ENCODE measurements at places on chromosomes 16 and 17.
A peak's percentile ranks its signal among the peaks of the same experiment; 100 is the strongest.

DNA sequence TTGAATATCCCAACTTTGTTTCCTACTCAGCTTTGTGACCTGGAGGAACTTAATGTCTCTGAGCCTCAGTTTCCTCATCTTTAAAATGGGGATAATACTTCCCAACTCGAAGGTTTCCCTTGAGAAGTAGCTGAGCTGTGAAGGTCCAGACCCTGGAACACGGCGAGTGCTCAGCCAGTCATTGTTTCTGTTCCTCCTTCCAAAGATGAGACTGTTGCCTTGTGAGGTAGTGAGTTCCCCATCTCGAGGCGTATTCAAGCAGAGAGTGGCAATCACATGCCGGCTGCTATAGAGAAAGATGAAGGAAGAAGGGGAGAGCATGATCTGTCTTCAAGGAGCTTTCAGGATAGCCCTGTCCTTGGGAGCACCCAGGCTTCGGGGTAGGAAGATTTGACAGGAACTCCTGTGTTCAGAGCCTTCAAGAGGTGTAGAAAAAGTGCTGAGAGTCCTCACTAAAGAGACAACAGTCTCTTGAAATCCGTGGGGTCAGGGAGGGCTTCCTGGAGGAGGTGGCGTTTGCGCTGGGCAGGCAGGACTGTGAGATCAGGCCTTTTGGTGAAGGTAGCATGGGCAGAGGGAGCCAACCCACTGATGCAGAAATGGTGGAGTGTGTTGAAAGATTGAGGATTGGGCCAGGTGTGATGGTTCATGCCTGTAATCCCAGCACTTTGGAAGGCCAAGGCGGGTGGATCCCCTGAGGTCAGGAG lies 27.2 kb downstream of the SPNS2 start:
- DNase-seq = no peak

- DNase-seq = no peak
These were observed 233.5 kb downstream of the CCDC182 start for GRCh38 chr17:57511475-57512123.

DNA sequence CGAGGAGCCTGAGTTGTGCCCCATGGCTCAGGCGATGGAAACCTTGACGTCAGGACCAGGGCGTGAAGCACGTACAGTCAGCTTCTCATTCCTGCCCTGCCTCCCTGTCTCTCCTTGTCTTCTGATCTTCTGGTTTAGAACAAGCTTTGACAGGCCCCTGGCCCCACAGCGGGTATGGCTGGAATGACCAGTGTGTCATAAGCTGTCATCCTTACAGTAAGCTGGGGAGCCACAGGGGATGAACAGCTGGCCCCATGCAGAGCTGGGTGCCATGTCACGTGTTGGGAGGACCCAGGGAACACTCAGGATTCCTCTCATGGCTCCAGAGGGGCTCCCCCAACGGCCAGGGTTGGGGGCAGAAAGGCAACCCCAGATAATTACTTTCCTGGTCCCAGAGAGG lies 157.6 kb upstream of the PLCG2 start:
- DNase-seq = no peak

GRCh38 chr16:82699711-82700495 lies 73.1 kb downstream of the CDH13 start:
- DNase-seq = no peak

DNA sequence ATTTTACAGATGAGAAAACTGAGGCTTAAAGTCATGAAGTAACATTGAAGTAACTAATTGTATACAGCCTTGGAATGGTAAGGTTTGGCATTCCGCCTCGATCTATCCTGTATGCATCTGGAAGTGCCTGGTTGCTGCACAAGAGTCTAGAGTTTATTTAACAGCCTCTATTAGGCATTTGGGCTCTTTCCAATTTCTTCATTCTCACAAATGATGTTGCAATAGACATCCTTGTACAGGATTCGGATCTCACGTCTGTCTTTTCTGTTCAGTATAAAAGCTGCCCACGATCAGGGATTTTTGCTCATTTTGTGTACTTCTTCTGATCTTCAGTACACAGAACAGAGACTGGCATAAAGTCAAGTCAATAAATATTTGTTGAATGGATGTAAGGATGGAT lies 100.5 kb downstream of the AIPL1 start:
- no peak for DNase-seq

DNA sequence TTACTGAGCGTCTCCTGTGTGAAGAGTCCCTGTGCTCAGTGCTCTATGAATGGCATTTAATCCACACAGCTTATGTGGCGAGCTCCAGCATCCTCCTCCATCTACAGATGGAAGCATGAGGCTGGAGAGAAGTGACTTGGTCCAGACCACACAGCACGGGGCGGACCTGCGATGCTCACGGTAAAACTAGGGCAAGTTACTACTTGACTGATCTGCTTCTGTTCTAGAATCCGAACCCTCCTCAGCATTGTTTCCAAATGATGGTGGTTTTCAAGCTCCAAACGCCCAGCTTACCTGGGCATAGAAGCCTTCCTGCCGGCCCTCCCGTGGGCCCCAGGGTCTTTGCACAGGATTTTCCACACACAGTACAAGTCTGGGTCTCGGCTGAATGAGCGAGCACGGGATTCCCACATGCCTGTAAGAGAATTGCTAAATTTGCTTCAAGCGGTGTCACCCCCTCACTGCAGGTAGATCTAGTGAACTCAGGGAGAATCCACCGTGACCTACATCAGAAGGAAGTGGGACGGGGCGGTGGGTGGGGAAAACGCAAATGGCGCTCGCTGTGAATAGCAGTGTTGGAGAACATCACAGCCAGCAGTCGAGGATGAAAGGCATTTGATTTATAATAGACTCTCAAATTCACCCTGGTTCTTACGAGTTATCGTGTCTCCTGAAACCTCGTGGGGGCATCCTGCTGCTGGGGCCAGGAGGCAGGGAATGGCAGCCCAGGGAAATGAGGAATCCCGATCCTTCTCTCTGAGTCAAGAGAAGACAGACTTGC lies 101.1 kb downstream of the CMIP start:
- DNase-seq = no peak

DNA sequence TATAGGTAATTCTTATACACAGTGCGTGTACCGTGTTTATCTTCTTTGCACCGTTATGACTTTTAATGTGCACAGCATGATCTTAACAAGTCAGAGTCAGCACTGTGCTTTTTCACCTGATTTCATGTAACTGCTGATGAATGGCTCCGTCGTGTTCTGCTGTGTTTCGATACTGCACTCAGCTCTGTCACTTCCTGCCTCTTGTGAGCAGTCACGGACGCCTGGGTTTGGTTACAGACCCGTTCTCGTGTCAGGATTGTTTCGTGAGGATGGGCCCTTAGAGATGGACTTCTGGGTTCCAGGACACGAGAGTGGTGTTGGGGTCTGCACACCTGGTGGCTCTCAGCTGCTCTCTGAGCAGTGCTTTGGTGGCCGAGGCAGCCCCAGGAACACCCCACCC lies 24.6 kb downstream of the TBCD start:
- DNase-seq = no peak

DNA sequence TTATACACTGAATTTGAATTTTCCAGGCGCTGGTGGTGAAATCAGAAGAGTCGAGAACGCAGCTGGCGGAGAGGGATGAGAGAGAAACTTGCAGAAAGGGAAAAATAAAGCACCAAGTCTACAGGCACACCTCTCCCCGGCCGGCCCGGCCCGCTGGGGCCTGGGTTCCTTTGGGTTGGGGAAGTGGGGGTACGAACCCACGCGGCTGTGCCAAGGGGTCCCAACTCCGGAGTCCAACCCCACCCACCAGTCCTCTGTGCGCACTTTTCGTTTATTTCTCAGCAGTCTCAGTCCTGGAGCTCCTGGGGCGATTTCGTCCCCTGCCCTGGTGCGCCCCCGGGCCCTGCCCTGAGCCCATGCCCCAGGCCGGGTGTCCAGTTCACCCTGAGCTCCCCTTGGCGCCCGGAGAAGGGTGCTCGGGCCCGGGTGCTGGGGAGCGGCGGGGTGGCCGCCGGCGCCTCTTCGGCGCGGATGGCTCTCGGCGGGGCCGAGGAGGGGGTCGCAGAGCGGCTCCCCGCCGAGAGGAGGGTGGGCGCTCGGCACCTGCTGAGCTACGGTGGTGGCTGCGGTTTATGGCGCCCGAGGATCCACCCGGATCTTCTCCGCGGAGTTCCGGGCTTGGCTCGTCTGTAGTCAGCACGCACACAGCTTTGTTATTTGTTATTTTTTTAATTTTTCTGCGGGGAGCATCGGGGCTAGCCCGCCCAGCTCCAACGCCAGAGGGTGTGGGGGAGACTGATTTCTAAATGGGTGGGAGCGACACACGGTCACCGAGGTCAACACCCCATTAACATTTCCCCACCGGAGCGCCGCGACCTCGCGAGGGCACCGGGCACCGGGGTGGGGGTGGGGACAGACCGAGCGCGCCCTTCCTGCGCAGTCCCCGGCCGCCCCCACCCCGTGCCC lies 15.7 kb upstream of the CBX8 start:
- DNase-seq = no peak

GRCh38 chr17:35641032-35641431 lies 53.9 kb downstream of the AP2B1 start:
- no peak for DNase-seq

- DNase-seq = no peak
These were observed 118.3 kb downstream of the CMIP start for GRCh38 chr16:81562926-81563325.

DNA sequence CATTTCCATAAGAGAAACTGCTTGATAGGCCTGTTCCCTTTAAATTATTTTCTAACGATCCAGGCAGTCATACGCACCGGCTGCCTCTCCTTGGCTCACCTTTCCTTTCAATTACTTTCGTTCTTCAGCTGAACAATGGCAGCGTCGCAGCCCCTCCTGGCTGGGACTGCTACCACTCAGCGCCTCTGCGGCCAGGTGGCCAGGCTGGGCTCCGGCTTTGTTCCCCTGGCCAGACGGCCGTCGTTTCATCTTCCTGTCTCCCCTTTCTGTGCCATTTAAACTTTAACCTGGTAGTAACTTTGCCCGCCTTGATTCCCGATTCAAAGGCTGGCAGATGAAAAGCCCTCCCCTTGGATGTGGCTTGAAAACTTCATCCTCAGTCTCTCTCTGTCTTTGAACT lies 79.0 kb downstream of the C16orf78 start:
- DNase-seq = no peak

DNA sequence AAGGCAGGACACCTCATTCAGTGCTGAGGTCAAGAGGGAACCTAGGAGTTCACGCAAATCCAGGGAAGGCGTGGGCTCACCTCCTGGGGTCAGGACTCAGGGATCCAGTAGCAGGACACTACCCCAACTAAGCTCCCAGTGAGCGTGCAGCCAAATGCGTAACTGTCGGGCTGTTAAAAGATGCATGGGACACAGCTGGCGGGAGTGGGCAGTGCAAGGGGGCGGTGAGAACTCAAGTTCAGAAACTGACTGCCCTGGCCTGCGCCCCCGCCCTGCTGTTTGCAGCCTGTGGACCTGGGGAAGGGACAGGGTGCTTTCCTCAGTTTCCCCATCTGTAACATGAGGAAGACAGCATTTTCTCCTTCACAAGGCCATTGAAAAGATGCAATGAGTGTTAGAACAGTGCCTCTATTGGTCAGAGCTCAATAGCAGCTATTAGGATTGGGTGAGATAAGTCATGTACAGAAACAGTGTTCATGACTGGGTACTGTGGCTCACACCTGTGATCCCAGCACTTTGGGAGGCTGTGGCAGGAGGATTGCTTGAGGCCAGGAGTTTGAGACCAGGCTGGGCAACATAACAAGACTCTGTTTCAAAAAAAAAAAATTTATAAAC lies 20.2 kb downstream of the CDIPT start:
- no peak for DNase-seq

DNA sequence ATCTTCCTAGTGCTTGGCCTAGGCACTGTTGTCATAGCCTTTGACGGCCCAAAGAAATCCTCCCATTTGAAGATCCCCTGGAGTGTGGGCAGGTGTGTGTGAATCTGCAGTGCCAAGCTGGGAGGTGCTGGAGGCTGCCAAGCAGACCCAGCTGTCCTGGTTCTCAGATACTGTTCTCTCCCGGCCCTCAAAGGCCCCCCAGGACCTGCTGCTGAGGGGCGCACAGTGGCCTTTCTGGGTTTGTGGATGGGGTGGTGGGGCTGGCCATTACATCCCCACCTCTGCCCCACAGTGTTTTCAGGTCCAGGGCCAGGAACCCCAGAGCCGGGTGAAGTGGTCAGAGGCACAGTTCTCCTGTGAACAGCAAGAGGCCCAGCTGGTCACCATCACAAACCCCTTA lies 60.5 kb downstream of the MRC2 start:
- DNase-seq = no peak

- no peak for DNase-seq
These were observed 23.6 kb downstream of the COPZ2 start for GRCh38 chr17:48013876-48014594.

- peak; percentile 57 for DNase-seq
These were observed 661 bp downstream of the TEX2 start for GRCh38 chr17:64262198-64262999.

- no peak for DNase-seq
These were observed 39.3 kb downstream of the SMG6 start for GRCh38 chr17:2264067-2264860.

DNA sequence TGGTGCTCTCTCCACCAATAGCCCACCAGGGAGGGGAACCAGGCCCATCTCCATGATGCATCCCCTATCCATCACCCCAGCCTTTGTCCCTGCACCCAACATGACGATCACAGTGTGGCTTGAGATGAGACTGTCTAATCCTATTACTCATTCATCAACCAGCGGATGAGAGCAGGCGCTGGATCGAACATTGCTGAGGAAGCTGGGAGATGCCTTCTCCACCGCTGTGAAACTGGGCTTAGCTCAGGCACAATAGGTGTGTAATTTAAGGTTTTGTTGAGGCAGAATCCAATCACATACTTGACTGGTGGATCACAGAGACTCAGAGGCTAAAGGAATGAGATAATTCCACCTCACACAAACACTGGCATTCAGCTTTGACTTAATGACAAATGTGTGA lies 64.6 kb upstream of the IRX3 start:
- DNase-seq = no peak

DNA sequence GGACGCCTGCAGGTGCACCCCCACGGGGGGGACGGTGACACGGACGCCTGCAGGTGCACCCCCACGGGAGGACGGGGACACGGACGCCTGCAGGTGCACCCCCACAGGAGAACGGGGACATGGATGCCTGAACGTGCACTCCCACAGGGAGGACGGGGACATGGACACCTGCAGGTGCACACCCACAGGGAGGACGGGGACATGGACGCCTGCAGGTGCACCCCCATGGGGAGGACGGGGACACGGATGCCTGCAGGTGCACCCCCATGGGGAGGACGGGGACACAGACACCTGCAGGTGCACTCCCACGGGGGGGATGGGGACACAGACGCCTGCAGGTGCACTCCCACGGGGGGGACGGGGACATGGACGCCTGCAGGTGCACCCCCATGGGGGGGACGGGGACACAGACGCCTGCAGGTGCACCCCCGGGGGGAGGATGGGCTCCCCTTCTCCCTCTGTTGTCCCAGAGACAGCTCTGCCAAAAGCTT lies 114.5 kb upstream of the METRNL start:
- no peak for DNase-seq

Measured in activated CD4-positive, alpha-beta T cell treated with anti-CD3 and anti-CD28 coated beads for 4 hours (primary cell).